ENCODE measurements at places on chromosomes 16 and 17.
A peak's percentile ranks its signal among the peaks of the same experiment; 100 is the strongest.

DNA sequence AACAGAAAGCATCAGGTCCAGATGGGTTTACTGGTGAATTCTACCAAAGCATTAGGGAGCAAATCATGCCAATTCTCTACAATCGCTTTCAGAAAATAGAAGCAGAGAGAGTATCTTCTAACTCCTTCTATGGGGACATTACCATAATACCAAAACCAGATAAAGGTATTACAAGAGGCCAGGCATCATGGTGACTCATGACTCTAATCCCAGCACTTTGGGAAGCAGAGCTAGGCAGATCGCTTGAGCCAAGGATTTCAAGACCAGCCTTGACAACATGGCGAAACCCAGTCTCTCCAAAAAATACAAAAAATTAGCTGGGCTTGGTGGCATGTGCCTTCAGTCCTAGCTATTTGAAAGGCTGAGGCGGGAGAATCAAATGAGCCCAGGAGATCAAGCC lies 23.0 kb downstream of the HBQ1 start:
- no peak for DNase-seq

GRCh38 chr16:80803339-80804055 lies 901 bp downstream of the CDYL2 start:
- peak; percentile 12 for DNase-seq

DNA sequence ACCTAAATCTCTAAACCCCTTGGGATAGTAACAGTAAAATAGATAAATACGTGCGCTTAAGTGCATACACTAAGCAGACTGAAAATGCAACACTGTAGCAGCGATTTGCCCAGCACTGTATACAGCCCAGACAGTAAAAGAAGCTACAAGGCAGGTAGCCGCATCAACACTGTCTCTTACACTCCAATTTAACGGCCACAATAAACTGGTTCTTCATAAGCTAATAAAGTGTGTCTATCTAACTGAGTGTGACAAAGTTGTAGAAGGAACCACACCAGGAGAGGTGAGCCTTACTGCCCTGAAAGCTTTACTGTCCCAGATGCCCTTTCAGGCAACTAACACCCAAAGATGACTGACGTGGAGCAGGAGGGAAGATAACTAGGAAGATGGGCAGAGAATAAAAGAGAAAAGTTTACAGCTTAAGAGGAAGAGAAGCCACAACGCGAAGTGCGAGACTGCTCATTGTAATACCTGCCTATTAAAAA lies 847 bp downstream of the ZDHHC7 start:
- DNase-seq = no peak

DNA sequence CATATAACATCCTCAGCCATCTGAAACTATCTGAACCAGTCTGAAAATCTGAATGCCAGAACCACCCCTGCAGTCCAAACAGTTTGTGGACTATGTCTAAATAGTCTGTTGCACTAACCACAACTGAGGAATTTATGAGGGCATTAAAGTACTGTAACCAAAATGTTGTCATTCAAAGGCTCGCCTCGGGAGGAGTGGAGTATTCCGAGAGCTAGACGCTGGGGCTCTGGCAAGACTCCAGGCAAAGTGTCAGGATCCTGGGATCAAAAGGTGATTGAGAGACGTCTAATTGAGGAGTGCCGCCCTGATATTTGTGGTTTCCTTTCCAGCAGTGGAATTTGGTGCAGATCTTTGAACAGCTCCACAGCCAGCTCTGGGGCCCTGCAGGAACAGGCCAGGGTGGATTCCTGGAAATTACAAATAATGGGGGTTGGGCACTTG lies 142.9 kb upstream of the MYOCD start:
- DNase-seq = no peak

DNA sequence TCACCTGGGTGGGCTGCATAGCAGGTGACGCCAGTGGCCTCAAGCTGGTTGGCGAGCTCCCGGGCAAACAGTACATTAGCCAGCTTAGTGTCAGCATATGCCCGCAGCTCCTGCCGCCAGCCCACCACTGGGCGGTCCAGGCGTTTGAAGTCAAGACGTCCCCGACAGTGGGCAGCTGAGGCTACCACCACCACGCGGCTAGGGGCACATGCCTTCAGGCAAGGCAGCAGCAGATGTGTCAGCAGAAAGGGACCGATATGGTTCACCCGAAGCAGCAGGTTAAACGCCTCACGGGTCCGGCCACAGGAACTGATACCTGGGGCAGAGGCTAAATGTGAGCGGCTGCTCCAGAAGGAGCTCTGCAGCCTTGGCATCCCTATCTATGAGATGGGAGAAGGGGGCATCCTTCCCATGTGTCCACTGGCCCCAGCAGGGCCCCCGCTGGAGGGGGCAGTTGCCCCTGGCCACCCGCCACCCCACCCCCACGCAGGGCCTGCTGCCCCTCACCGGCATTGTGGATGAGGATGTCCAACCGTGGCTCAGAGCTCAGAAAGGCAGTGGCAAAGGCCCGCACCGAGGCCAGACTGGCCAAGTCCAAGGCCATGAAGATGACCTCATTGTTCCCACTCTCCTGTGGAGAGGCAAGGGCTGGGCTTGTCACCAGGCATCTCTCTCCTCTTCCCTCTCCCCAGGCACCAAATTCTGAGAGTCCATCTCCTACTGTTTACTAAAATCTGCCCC lies 1.7 kb downstream of the DHRS13 start:
- DNase-seq = no peak

- no peak for DNase-seq
Observed at GRCh38 chr16:5838725-5839124, 741.1 kb upstream of the EEF2KMT start.

DNA sequence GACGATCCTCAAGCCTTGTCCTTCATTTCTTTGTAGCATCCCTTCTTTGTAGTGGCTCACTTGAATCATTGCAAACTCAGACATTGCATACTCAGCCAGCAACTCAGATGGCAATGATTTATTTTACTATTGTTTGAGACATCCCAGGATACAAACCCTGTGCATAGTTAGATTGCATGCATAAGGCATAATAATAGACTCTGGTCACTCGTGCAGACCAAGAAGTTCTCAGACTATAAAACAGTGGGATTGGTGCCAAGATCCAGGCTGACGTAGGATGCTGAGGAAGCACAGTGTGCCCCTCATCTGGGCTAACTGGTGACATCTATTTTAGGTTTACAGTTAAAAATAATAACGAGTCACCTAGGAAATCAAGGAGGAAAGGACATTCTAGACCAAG lies 142.3 kb downstream of the PMP22 start:
- DNase-seq = no peak

DNA sequence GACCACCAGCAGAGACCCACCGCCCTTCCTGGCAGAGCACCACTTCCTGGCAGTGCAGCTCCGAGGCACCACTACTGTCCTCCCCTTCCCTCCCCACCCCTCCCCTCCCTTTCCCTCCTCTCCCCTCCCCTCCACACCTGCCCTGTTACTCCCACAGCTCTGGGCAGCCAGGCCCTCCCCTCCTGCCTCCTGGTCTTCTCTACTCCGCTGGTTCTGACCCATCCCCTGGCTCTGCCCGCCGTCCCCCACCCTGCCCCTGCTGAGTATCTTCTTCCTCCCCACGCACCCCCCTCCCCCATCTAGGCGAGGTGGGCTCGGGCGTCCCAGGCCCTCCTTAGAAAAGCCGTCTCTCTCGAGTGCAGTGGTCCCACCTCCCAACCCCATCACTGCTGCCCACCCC lies 77.7 kb downstream of the AMFR start:
- DNase-seq = no peak

DNA sequence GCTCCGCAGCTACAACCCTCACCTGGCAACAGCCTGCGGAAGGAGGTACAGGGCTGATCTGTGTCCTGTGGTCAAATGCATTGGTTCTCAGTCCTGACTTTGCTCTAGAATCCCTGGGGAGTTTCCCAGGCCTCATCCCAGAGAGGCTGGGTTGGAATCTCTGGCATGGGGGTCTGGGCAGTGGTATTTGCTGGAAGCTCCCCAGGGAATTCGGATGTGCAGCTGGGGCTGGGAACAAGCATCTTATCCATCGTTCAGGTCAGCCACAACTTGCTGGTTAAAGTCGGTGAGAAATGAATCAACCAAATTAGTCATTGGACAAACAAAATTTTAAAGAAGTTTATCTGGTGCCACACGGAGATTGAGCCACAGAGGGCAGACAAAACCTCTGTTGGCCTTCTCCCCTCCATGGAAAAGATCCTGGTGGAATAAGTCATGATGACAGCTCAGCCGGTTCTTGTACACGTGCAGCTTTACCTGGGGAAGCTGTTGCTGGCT lies 231.2 kb downstream of the FOXL1 start:
- no peak for DNase-seq
